ENCODE measurements at places on chromosomes 16 and 17. TPM values are rescaled to one million over a fixed set of nuclear protein-coding genes. Genes with fewer than 3 reads are reported as not detected.

LRRC46 gene
- total RNA-seq: not detected

HSPB9 gene
- not detected for total RNA-seq

HIGD1B gene
- total RNA-seq: 0.96 TPM

LLGL2 gene
- 864 TPM for total RNA-seq

SLC38A8 gene
- not detected for total RNA-seq

BAIAP3 gene
- total RNA-seq: 9.7 TPM

ATP2A1 gene
- total RNA-seq: 1.1 TPM

NEUROD2 gene
- not detected for total RNA-seq

CAMKK1 gene
- 2.9 TPM for total RNA-seq

KCTD19 gene
- not detected for total RNA-seq

PABPN1L gene
- total RNA-seq: not detected

SLC47A2 gene
- not detected for total RNA-seq

CTRB1 gene
- total RNA-seq: not detected

DRC7 gene
- not detected for total RNA-seq

CRYM gene
- total RNA-seq: 18.3 TPM

CDC6 gene
- 1.6 TPM for total RNA-seq

FOXN1 gene
- total RNA-seq: 0.32 TPM

ARHGAP44 gene
- total RNA-seq: 52.0 TPM

FBXW10B gene
- not detected for total RNA-seq

MPP2 gene
- 4.6 TPM for total RNA-seq

JPT1 gene
- total RNA-seq: 61.7 TPM

RBL2 gene
- total RNA-seq: 27.7 TPM

MMP28 gene
- total RNA-seq: 104 TPM

KRT13 gene
- not detected for total RNA-seq

ENO3 gene
- total RNA-seq: 9.3 TPM

MRC2 gene
- 17.6 TPM for total RNA-seq

NPW gene
- total RNA-seq: 0.41 TPM

C17orf50 gene
- not detected for total RNA-seq

TNFSF13 gene
- total RNA-seq: 50.1 TPM

CIBAR2 gene
- not detected for total RNA-seq

WSCD1 gene
- total RNA-seq: 35.1 TPM

BCL6B gene
- 1.8 TPM for total RNA-seq

AGRP gene
- total RNA-seq: not detected

CARD14 gene
- 0.75 TPM for total RNA-seq

AANAT gene
- not detected for total RNA-seq

PLA2G10 gene
- total RNA-seq: 43.8 TPM

LITAFD gene
- total RNA-seq: not detected

CCDC200 gene
- total RNA-seq: not detected

HSD11B2 gene
- total RNA-seq: 885 TPM

HOXB3 gene
- total RNA-seq: 31.6 TPM

KRTAP1-5 gene
- total RNA-seq: not detected

CDRT15L2 gene
- total RNA-seq: not detected

AOC3 gene
- 14.3 TPM for total RNA-seq

SLX4 gene
- total RNA-seq: 4.0 TPM

ARHGDIG gene
- not detected for total RNA-seq

CDH8 gene
- total RNA-seq: not detected

DNAH17 gene
- not detected for total RNA-seq

GAS2L2 gene
- not detected for total RNA-seq

HNF1B gene
- 22.7 TPM for total RNA-seq

PDIA2 gene
- total RNA-seq: 0.55 TPM

ANKRD40CL gene
- 72.1 TPM for total RNA-seq

GAS7 gene
- total RNA-seq: 59.1 TPM

OR2C1 gene
- not detected for total RNA-seq

MPP3 gene
- total RNA-seq: 7.2 TPM

PRAC2 gene
- 4.1 TPM for total RNA-seq

RHBDF2 gene
- total RNA-seq: 28.7 TPM

ALOX12 gene
- not detected for total RNA-seq

TNP2 gene
- total RNA-seq: not detected
